ENCODE measurements at places on chromosomes 11 and 22.

DNA sequence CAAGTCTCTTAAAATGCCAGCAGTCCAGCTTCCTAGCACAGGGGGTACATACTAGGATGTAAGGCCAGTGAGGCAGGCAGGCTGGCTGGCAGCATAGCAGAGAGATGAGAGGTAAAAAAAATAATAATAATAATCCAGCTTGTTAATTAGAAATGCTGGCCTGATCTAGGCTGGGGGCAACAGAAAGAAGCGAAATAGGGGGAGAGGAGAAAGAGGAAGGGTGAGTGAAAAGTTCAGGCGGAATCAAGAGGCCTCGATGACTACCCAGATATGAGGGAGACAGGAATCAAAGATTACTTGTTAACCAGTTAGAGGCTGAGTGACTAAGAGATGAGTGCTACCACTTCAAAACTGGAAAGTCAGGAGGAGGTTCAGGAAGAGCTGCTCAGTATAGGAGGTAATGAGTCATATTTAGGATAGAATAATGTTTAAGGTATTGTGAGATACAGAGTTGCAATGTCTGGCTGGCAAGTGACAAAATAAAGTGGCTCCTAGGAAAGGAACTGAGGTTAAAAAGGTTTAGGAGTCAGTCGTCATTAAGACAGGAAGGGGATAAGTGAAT is 2.8 kb downstream of the ALKBH8 start:
- no peak for DNase-seq

- DNase-seq = no peak
These were observed 81.3 kb downstream of the KIRREL3 start for GRCh38 chr11:126919147-126919823.

- no peak for DNase-seq
These were observed 51.1 kb downstream of the PANX1 start for GRCh38 chr11:94179696-94180095.

DNA sequence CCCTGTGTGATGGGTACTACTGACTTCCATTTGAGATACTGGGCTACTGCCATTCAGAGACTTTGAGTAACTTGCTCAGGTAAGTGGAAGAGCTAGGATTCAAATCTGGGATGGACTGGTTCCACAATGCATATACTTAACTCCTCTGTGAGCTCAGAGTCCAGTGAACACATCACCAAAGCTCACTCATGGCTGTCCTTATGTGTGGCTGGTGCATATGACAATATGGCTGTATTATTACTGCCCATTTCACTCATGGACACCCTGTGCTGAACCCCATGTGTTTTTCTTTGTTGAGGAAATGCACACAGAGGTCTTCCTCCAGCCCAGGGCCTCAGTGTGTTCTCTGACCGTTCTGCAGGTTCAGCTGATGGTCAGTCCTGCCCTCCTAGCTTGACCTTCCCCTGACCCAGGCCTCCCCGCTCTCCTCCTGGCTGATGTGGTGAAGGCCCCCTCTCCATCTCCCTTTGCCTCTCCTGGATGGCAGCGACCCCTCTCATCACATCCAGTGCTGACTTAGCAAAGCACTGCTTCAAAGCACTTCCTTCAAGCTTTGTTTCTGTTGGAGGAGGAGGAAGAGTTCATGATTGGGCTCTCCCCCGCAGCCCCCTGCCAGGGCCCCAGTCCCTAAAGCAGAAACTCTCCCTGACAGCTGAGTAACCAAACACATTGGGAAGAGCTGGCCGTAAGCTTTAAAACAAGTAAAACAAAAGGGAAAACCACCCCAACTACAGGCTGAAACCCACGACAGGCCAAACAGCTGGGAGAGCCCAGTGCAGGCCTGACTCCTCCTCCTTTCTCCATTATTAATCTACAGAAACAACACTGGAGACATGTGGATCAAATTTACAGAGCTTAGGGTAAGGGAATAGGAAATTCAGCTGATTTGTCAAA is 101.2 kb downstream of the NAT10 start:
- no peak for DNase-seq
